ENCODE measurements at places on chromosomes 11 and 22. TPM values are rescaled to one million over a fixed set of nuclear protein-coding genes. Genes with fewer than 3 reads are reported as not detected.

DNA sequence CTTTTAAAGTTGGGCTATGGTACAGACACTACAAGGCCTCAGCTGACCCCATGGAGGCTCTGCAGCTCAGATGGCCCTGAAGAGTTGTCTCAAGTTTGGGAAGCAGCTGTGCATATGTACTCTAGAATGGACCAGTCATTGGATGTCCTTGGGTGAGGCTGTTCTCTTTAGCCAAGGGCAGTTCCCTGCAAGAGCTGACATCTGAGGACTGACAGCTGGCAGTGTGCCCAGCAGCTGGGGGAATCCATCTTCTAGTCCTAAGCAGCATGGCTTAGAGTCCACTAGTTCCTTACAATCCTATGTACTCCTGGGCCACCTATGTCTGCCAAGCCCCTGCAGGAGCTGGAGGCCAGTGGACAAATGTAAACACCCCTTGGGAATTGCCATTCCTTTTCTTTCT lies 76.5 kb downstream of the C11orf91 start:
- peak; percentile 83 for DNase-seq

GRCh38 chr22:28892175-28892731 lies 8.9 kb downstream of the ZNRF3 start:
- DNase-seq, result no peak

GRCh38 chr22:37234736-37235711 lies 9.0 kb downstream of the RAC2 start:
- DNase-seq, result no peak

DNA sequence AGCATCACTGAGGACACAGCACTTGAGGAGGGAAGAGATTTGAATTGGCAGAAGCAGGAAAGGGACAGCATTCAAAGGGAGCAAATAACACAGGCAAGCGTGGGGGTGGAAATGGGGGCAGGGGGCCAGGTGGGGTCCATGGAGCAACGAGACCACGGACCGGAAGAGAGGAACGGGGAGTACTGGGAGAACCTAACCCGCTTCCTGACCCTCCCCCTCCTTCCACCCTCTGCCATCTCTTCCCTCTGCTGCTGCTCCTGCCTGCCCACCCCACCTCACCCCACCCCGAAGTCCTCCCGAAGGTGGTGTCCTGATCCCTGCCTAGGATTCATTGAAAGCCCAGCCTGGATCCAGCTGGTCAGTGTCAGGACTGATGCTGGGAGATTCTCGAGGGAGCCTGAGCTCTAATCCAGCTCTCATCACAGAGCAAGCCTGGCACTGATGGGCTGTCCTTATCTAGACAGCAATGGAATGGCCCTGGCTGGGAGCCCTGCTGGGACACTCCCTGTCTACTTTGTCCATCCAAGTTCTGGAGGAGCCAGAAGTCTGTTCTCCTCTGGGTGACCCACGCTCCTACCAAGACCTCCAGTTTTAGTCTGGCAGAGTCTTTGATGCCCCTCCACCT lies 105.0 kb downstream of the TRIM29 start:
- DNase-seq, result no peak

- no peak for DNase-seq
These were observed 117.3 kb downstream of the TTC28 start for GRCh38 chr22:28562324-28562723.

- DNase-seq, result no peak
These were observed 16.4 kb downstream of the SLN start for GRCh38 chr11:107695446-107695845.

GRCh38 chr11:111652184-111652583 lies 49.9 kb downstream of the SIK2 start:
- DNase-seq, result no peak

DNA sequence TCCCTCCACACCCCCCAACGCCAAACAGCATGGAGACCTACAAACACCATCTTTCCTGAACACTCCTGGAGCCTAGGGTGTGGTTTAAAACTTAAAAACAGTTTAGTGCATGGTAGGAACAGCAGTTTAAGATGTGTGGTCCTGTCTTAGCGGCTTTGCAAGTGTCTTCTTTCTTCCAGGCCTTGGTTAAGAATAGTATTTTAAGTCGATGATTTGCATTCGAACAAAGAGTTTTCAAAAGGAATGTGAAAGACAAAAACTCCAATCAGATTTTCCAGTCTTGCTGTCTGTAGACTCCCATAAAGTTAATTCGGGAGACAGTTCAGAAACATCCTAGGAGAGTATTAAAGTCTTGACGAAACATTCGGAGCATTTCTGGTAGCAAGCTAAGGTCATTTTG lies 3.7 kb downstream of the FGF4 start:
- DNase-seq, result no peak

DNA sequence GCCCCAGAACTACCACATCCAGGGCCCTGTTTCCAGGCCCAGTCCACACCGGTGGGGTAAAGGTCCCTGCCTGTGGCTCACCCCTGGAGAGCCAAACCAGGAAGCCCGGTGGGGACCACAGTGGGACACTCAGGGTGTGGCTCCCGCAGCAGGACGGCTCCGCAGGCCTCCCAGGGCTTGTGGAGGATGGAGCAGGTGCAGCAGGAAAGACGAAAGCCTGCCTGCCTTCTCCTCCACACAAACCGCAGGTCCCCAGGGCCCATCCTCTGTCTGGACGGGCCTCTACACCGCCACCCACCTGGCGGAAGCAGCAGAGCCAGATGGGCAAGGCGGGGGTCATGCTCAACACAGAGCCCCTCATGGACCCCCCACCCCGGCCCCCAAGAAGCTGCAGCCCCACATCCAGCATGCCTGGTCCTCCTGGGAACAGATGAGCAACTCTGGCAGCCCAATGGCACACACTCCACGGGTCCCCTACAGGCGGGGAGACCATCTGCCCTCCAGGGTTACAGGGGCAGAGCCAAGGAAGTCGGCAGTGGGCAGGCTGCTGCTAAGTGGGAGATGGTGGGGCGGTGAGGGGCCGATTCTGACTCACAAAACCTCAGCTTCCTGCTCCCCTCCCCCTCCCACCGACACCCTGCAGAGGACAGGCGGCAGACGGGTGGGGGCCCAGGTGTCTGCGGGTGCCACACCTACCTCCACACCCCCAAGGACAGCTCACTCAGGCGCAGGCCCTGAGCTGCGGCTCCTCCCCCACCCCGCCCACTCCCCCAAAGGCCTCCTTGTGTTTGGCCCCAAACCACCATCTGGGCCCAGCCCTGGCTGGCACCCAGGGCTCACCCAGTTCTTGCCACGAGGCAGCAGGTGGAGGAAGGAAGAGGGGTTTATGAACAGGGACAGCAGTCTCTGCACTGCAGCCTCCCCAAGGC lies 5.2 kb downstream of the SBF1 start:
- DNase-seq, result no peak

The ABCC8 gene
- polyA plus RNA-seq, result 1.7 TPM

The DDTL gene
- polyA plus RNA-seq, result 2.8 TPM

DNA sequence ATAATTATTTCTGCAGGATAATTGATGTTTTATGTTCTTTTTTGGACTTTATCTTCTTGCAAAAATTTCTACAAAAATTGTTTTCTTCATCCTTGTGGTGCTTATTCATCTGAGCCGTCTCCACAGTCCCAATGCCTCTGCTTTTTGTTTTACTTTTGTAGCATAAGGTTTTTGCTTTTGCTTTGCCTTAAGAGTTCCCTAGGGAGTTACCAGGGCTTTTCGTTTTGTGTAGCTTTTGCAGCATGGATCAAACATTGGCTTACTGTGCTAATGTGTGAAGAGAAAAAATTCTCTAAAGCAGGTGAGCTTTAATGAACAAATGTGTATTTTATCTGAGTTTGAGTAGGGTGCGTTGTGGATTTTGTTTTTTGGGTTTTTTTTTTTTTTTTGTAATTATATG lies 11.8 kb downstream of the XBP1 start:
- DNase-seq, result no peak

DNA sequence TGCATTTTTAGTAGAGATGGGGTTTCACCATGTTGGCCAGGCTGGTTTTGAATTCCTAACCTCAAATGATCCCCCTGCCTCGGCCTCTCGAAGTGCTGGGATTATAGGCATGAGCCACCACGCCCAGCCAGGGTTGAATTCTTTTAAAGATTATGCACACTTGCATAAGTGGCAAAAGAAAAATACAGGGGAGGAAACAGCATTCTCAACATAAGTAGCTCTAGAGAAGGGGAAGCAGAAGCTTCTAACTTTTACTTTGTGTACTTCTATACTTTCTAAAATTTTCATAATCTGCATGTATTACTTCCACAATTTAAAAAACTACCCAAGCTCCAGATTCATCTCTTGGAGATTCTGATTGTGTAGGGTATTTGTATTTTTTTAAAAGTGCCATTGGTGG lies 108.0 kb downstream of the SLC1A2 start:
- no peak for DNase-seq

- DNase-seq, result no peak
These were observed 1484.2 kb downstream of the BRD1 start for GRCh38 chr22:48343461-48343860.

DNA sequence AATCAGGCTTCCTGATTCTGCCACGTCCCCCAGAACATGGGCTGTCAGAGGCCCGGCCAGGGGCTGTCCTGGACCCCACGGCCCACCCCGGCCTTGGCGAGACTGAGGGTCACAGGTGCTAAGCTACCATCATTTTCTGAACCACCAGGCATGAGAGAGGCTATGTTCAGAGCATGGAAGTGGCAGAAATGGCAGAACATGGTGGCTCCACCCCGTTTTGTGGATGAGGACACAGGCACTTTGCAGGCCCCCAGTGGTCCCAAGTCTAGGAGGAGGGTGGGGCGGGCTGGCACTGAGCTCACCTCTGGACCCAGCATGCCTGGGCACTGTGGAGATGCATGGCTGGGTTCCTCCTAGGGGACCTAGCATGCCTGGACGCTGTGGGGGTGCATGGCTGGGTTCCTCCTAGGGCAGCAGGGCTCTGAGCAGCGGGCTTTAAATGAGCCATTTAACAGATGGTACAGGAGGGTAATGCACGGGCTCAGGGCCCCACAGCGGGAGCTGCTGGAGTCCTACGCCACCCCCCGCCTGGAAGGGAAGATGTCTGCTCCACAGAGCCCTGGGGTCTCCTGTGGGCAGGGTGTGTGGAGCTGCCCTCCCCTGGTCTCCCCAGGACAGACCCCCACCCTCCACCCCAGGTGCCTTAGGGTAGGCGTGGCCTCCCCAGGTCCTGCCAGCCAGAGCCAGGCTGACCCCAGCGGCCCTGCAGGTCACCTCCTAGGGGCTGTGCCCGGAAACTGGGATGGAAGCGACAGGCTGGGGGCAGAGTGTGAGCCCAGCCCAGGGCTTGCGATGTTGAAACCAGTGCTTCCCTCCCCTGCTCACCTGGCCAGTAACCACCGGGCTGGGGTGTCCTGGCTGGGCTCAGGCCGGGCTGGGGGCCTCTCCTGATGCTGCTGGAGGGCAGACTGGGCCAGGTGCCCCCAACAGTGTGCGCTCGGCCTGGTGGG lies 6.1 kb upstream of the MUC5AC start:
- no peak for DNase-seq

The HOATZ gene
- 0.08 TPM for polyA plus RNA-seq

DNA sequence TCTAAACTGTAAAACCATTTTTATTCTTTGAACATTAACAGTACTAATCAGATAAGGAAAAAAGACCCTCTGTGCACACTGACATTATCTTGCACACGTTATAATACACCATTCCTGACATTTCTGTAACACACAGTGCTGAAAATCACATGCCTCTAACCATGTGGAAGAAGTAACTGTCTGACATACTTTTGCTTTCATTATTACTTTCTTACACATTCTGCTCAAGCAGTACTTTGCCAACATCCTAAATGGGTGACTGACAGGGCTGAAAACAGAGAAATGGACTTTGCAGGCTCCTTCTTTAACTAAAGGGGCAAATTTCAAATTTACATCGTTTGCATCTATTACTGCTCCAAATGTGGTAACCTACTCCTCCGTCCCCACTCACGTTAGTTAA lies 22.8 kb upstream of the TP53AIP1 start:
- DNase-seq, result no peak

GRCh38 chr22:42780070-42780540 lies 59.4 kb upstream of the A4GALT start:
- peak; percentile 94 for DNase-seq

GRCh38 chr11:47979378-47980087 lies 826 bp upstream of the PTPRJ start:
- DNase-seq, result no peak

The CCDC15 gene
- 3.6 TPM for polyA plus RNA-seq

The ARHGEF17 gene
- 43.7 TPM for polyA plus RNA-seq

The VSIG10L2 gene
- not detected for polyA plus RNA-seq

DNA sequence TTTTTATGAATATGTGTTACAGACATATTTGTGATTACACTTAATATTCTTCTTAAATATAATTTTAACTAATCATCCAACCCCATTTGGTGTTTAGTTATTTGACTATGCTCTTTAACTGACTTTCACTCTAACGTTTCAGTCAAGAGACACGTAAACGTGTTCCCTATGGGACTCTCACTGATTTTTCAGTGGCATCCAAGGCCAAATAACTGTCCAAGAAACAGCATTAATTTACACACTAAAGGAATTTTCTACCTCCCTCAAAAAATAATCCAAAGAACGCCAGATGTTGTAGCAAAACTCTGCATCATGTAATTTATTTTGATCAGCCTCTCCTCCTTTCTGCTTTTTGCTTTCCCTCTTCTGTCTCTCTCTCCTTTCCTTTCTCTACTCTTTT lies 44.0 kb upstream of the NOX4 start:
- DNase-seq, result peak; percentile 60

DNA sequence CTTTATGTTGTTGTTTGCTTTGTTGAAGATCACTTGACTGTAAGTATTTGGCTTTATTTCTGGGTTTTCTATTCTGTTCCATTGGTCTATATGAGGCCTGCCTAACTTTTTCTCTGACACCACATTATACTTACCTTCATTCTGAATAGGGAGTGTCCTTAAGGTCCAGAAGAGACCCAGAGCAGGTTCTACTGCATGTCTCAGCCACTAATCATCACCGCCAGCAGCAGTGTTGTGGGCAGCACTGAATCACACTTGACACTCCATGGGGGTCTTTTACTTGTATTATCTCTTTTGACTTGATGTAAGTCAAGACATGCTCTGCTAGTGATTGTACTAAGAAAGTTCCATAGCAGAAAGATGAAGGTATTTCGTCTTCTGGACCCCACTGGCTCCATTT lies 274.9 kb downstream of the TENM4 start:
- no peak for DNase-seq

The RASGRP2 gene
- polyA plus RNA-seq, result 60.2 TPM

GRCh38 chr22:33747576-33748180 lies 172.6 kb downstream of the LARGE1 start:
- peak; percentile 22 for DNase-seq

- no peak for DNase-seq
These were observed 242.3 kb upstream of the B3GAT1 start for GRCh38 chr11:134654161-134654915.

GRCh38 chr11:11463405-11463804 lies 110.4 kb upstream of the CSNK2A3 start:
- peak; percentile 69 for DNase-seq
